Left colon (tissue), 2 donors: ENCODE measurements at places on chromosomes 3 and 15.

- DNase-seq = no peak
Measured at GRCh38 chr3:168839653-168840052, 743.9 kb upstream of the GOLIM4 start.

DNA sequence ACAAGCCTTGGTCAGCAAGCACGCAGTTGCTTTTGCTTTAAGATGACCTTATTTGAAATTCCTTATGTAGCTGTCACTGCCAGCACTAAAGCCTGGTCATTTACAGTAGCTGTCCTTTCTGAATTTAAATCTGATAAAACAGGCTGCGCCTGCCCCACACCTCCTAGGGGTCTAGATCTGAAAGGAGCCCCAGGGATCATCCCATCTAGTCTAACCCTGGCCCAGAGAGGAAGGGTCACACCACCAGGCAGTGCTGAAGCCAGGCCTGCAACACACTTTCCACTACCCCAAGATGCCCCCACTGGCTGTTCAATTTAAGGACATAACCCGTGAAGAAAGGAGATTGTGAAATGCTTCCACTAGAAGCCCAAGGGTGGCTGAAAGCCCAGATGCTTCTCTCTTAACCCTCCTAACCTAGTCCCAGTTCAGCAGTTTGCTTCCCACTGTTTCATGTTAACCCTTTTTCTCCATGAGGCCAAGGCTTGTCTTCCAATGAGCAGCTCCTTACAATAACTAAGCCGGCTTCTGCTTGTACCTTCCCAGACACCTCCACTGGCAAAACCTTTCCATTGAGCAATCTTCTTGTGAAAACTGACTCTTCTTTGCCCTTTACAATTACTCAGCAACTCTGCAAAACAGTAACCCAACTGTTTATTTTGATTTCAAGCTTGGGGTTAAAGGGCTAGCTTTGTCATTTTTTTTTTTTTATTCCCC is 198.9 kb upstream of the LPP start:
- no peak for DNase-seq

- DNase-seq = no peak
Measured at GRCh38 chr3:51390246-51391074, 625 bp upstream of the RBM15B start.

DNA sequence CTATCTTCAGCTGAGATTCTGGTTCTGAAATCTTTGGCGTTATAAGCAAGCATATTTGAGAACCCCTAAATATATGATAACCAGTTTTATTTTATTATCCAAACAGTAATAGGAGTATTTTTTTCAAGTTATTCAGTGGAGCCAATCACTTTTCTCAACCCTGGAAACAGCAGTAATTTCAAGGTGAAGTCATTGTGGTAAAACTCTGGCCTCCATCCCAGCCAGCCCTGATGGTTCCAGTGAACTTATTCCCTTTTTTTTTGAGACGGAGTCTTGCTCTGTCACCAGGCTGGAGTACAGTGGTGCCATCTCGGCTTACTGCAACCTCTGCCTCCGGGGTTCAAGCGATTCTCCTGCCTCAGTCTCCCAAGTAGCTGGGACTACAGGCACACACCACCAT is 545.4 kb upstream of the IL12A start:
- no peak for DNase-seq

DNA sequence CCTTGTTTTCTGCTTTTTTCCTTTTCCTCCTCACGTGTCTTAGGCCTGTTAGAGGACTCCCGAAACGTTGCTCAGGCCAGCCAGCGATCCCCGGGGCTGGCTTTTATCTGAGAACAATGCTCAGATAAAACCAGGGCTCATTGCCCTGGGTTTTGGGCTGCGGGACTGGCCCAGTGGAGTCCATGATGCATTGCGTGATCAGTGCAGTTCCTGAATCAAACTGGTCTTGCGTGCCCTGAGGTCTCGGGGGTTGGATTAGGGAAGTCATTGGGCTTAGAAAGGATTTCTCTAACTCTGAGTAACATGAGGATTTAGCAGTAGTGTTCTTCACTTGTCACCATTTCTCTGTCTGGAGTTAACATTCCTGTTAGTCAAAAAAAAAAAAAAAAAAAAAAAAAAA is 66.3 kb downstream of the CCR1 start:
- DNase-seq = no peak

GRCh38 chr15:67512140-67512539 is 8.8 kb upstream of the C15orf61 start:
- DNase-seq = no peak

GRCh38 chr3:48612309-48612708 is 2.9 kb upstream of the UQCRC1 start:
- DNase-seq = no peak

DNA sequence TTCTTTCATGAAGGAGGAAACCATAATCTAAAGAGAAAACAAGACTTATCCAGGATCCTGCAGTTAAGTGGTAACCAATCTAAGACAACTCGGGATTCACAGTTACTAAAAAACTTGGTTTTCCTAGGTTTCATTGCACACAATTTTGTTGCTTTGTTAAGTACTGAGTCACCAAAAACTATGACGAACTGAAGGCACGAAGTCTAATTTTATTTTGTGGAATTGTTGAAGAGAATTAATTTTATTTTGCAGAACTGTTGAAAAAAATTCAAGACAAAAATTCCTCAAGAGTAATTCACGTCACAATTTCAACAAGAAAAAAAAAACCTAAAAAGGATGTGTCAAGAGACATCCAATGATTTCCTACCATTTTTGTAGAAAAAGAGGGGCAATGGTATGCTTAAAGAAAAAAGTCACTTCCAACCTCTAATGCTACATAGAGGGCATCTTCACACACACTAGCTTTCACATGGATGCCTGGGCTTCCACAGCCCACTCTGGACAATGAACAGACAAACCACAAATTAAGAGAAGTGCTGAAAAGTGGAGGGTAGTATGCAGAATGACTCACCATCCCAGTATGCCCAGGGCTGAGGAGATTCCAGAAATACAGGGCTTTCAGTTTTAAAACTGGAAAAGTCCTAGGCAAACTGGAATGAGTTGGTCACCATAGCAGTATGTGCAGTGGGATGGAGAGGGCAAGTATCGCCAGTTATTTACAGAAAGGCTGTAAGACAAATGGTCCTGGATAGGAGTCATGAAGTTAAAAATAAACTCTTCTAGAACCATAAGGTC is 29.2 kb downstream of the PLOD2 start:
- DNase-seq = no peak

DNA sequence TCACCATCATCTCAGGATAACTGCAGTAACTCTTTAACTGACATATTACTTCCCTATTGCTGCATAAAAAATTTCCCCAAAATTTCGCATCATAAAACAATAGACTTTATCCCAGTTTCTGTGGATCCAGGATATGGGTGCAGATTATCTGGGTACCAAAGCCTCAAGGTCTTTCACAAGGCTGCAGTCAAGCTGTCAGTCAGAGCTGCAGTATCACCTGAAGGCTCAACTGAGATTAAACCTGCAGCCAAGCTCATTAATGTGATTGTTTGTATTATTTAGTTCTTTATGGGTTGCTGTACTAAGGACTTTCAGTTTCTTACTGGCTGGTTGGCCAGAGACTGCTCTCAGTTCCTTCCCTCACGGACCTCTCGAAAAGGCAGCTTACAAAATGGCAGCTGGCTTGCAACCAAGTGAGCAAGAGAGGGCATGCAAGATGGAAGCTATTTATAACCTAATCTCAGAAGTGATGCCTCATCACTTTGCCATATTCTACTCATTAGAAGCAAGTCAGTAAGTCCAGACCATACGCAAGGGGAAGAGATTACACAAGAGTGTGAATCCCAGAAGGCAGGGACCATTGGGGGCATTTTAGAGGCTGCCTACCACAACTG is 54.9 kb downstream of the DCUN1D1 start:
- no peak for DNase-seq
